ENCODE measurements at places on chromosomes 6 and 20.
A peak's percentile ranks its signal among the peaks of the same experiment; 100 is the strongest.

- DNase-seq: no peak
Observed at GRCh38 chr6:117276778-117277316, 11.5 kb downstream of the VGLL2 start.

DNA sequence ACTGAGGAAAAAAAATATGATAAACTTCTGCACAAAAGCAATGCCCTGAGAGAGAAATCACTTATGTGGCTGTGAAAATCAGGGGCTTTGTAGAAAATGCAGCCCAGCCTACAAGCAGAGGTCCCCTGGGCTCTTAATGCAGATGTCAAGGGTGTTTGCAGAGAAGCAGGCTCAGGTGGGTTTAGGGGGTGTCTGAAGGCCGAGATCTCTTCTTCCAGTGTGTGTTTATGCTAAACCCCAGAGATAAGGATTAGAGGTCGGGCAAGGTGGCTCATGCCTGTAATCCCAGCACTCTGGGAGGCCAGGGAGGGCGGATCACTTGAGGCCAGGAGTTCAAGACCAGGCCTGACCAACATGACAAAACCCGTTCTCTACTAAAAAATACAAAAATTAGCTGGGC lies 78.5 kb downstream of the TMEM242 start:
- DNase-seq: no peak

- DNase-seq: no peak
Observed at GRCh38 chr6:161443848-161444247, 170.0 kb upstream of the AGPAT4 start.

DNA sequence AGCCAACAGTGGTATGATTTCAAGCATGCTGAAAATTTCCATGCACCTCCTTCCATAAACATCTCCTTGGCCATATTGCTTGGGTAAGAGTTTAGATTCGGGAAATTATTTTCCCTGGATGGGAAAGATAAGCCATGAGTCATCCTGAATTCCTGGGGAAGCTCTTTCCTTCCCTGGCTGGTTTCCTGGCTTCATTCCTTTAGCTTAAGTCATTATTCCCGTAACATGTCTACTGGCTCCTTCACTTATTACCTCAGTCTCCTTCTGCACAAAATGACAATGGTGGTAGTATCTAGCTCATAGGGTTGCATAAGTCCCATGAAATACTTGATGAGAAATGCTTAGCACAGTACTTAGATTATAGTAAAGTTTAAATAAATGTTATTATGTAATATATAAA lies 27.6 kb downstream of the TINAG start:
- DNase-seq: peak; percentile 85

GRCh38 chr6:15533379-15534026 lies 129.3 kb downstream of the DTNBP1 start:
- DNase-seq: no peak

GRCh38 chr20:15012566-15012965 lies 675.2 kb upstream of the FLRT3 start:
- DNase-seq: no peak

DNA sequence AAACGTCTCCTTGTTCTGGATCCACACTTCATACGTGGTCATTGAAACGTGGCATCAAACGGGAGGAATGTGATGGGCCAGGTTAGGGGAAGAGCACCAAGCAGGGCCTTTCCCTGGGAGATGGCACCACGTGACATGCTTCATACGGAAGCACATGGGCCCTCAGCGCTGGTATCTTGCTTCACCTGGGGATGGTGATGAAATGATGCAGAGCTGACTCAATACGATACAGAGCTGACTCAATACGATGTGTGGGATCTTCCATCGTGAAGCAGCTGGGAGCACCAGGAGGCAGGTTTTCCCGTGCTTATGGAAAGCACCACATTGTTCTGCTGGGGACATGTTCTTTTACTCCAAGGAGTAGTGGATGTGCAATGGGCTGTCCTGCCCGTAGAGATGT lies 22.5 kb upstream of the TAGAP start:
- no peak for DNase-seq

DNA sequence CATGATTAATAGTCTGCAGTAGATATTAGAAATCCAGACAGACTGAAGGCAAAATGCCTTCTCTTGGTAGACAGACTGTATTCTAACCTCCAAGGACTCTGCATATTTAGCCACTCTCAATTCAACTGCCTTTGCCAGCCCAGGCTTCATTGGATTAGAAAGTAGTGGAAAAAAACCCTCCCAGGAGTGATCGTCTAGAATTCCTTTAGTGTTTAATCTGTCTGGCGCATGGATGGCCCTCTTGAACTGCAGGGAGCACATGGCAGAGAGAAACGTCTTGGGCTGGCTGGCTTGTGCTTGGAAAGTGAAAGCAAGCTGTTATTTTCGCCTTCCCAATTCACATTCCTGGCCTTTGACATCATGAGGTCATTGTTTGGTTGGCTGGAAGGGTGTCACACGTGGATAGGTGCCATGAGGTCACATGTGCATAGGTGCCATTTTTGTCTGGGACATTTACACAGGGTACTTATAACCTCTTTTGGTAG lies 30.9 kb upstream of the NEDD9 start:
- DNase-seq: peak; percentile 93

DNA sequence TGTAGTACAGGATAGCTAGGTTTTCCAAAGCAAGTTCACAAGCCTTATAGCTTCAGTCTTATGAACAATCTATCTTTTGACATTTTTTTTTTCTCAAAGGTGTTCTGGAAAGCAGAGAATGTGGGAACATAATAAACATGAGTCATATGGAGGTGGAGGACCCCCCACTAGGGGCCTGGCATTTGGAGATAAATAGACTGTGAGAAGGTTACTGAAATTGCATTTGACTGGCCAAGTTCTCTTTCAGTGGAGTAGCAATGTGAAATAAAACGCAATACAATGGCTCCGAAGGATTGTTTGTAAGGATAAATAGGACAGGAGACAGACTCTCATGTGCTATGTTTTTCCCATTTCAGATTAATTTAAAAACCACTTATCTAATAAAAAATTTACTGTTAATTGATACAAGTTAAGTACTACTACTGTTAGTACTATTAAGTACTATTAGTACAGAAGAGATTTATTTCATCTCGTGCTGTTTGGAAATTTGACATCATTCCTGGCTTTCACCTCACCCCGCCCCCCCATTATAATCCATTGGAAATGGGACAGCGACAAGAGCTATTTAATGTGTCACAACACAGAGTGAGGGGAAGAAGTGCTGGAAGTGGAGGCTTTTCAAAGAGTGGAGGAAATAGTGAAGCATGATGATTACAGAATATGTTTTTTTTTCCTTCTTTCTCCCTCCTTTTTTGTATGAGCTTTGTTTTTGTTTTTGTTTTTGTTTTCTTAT lies 122.6 kb upstream of the ID4 start:
- DNase-seq: no peak

DNA sequence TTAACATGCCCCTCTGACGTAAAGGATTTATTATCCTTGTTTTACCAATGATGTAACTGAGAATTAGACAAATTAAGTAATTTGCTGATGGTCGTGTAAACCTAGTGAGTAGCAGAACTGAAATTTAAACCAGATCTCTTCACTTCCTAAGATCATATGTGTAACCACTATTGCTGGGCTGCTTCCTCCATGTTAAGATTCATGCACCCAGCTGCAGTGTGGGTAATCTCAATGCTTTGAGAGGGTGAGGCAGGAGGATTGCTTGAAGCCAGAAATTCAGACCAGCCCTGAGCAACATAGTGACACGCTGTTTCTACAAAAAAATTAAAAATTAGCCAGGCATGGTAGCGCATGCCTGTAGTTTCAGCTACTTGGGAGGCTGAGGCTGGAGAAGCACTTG lies 97.9 kb downstream of the L3MBTL3 start:
- no peak for DNase-seq

Data from iris pigment epithelial cell (primary cell).